HFFc6 (cell line): ENCODE measurements at places on chromosomes 7 and 10.

GRCh38 chr10:43314626-43315495 lies 48.0 kb upstream of the RASGEF1A start:
- DNase-seq = no peak

GRCh38 chr10:46534828-46535524 lies 21.5 kb downstream of the GPRIN2 start:
- no peak for DNase-seq

DNA sequence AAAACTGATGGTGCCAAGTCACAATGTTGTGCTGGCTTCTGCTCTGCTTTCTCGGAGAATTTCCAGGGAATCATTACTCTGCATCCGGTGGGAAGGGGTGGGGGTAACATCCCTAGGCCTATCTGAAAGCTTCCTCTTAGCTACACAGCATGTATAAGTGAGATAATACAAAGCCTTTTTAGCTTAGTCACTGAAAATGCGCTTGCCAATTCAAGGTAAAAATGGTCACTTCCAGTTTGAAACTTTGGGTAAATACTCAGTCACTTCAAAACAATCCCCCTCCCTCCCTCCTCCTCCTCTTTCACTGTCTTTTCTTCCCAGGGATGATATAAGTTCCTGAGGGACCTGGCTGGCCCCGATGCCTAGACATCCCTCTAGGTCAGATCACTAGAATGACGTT lies 57.3 kb upstream of the APBB1IP start:
- no peak for DNase-seq

- DNase-seq = no peak
These were observed 23.8 kb downstream of the CXCL12 start for GRCh38 chr10:44361109-44361508.

DNA sequence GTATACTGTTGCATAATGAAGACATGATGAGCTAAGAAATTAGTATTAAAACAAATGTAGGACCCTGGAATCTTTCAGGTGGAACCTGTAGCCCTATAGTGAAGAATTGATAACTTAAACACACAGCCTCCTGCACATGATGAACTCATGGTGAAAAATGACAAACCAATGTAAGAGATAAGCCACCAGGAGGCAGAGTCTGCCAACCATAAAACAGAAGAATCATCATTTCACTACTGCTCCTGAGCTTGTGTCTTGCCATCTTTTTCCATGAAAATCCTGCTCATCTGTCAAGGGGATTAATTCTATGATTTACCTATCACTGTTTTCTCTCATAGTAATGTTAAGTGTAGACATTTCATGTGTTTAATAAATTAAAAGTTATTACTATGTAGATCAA lies 363.9 kb downstream of the MALRD1 start:
- peak; percentile 1 for DNase-seq

GRCh38 chr10:129966889-129967578 lies 3.0 kb upstream of the EBF3 start:
- DNase-seq = no peak
